ENCODE measurements at places on chromosomes 13 and 19.

- peak; percentile 58 for DNase-seq
Observed at GRCh38 chr19:49890349-49891311, 6.1 kb downstream of the IL4I1 start.

DNA sequence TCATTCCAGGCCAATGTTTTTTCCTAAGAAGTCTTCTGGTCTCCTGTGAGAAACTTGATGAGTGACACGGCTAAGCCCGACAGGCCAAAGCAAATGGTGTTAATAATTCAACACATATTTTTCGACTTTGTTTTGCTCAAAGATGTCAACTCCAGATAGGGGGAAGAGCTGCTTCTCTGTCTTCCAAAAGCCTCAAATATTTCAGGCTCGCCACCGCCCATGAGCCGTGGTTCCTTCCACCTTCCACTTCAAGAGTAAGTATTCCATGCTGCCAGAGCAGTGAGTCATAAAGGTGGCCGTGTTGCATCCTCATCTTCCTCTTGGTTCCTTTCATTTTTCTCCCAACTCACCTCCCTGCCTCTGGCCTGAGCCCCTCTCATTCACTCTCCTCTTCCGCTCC is 272.6 kb downstream of the EFNB2 start:
- DNase-seq: no peak

GRCh38 chr13:19266979-19267378 is 85.4 kb upstream of the TUBA3C start:
- no peak for DNase-seq

DNA sequence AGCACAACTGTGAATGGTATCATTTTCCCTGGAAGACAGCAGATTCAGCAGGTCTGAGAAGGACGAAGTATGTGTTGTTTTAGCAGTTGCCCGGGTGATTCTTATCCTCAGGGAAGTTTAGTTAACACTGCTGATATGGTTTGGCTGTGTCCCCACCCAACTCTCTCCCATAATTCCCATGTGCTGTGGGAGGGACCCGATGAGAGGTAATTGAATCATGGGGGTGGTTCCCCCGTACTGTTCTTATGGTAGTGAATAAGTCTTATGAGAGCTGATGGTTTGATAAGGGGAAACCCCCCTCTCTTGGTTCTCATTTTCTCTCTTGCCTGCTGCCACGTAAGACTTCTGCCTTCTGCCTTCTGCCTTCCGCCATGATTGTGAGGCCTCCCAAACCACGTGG is 81.0 kb upstream of the UBAC2 start:
- peak; percentile 68 for DNase-seq

GRCh38 chr13:43579321-43579720 is 207.5 kb downstream of the ENOX1 start:
- DNase-seq: no peak

DNA sequence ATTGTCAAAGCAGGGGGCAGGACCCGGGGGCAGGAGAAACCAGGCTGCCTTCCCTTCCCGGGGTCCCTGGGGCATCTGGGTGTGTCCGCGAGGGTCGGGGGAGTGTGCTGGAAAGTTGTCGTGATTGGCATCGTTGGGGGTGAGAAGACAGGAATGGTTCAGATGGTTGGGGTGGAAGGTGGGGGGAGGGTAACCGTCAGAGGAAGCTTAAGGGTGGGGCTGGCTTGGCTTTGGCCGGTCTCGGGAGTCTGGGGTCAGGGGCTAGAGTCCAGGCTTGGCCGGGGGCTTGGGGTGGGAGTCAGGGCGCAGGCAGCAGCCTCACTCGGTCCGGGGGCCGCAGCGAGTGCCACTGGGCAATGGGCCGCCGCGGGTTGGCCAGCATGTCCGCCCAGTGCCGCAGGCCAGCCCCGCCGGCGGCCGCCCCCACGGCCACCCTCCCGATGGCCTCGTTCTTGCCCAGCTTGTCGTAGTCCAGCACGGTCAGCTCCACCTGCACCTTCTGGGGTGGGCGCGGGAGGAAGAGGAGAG is 6.8 kb upstream of the DNAAF3 start:
- no peak for DNase-seq

DNA sequence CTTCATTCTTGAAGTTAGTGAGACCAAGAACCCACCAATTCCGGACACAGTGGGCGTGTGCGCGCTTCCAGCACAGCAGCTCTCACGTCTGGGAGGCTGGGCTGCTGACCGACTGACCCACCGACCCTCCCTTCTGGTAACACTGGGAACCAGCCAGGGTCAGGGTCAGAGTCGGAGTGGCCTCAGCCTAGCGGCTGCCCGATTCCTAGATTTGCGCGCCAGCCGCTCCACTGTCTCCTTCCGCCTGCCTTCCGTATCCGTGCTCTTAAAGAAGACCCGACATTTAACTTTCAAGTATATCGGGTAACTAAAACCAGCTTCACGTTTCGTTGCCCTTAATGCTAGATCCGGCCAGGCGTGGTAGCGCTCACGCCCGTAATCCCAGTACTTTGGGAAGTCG is 41.1 kb downstream of the SERP2 start:
- DNase-seq: no peak

- no peak for DNase-seq
Observed at GRCh38 chr19:17041976-17042375, 15.4 kb upstream of the CPAMD8 start.

DNA sequence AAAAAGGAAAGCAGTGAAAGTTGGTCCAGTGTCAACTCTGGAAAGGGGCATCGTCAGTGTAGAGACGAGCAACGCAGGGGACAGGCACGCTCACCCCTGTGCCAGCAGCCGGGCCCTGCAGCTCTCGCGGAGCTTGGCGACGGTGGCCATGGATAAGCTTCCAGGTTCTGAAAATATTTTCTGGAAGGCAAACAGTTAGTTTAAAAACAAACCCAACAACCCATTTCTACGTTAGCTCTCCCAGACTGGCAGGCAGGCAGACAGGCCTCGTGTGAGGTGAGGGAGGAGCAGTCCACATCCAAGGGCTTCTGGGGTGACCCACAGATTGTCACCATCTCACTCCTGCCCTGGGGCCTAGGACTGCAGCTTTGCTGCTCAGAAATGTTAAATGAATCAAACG is 27.4 kb downstream of the LAMP1 start:
- DNase-seq: no peak

GRCh38 chr19:10416380-10417257 is 3.7 kb upstream of the PDE4A start:
- DNase-seq: peak; percentile 91

DNA sequence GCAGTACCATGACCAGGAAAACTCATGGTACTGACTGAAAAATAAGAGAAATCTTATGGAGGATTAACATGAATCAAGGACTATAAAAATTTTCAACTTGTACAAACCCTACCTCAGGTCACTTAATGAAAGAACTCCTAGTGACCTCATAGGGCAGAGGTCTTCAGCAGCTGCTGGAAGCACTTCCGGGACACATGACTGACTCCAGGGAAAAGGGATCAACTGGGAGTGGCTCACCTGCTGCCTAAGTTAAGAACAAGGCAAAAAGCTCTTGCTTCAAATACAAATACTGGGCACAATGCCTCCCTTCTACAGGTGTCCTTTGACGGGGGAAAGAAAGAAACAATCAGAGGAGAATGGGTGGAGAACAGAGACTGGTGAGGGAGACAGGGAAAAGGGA is 18.6 kb downstream of the DOCK9 start:
- no peak for DNase-seq

- no peak for DNase-seq
Observed at GRCh38 chr13:113864273-113864890, 506 bp upstream of the GAS6 start.

GRCh38 chr19:5268801-5269200 is 71.8 kb downstream of the PTPRS start:
- DNase-seq: no peak

DNA sequence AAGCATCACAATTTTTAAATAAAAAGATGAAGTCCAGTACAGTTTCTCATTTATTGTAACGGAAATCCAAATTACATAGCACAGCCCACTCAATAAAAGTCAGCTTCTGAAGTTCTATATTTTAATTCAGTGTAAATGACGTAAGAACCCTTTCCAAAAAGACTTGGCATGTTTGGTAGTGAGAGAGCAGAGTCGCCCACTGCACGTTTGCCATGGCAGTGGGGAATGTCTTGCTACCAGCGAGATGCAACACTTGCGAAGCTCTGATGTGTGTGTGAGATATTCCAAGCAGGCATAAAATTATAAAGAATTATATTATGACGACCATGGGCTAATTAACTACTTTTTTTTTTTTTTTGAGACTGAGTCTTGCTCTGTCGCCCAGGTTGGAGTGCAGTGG is 190.1 kb downstream of the SLC7A1 start:
- no peak for DNase-seq

DNA sequence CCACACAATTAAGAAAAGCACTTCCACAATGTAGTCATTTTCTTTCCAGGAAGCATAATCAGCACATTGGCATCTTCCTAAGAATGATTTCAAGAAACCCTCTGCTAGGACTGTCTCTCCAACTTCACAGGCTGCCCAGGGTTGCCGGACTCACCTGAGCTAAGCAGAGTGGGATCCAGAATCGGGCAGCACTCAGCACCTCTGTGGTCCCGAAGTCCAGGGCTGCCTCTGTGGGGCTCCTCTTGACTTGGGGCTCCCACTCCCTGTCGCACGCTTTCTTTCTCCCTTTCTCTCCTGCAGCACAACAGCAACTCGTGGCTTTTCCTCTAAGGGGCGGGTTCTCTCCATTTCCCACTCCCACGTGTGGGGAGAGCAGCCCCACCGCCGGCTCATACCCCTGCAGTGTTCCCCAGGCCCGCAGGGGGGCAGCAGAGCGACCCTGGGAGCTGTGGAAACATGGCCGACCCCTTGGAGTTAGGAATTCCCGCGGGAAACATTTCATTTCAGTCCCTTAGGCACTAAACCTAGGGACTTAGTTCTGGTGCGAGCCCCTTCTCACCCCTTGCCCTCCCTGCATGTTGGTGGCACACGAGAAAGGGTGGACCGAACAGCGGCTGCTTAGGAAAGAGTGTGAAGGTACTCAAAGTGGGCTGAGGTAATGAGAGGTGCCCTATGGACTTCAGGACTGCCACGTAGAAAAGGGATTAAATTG is at the start of gene TMEM272:
Gene TMEM272, minus strand, starts transcription at position 316 of the 712 bp plus-strand sequence. CDS start 6,647 bp downstream, outside the sequence.
- peak; percentile 68 for DNase-seq

- no peak for DNase-seq
Observed at GRCh38 chr19:49574206-49574755, 6.1 kb downstream of the NOSIP start.

- no peak for DNase-seq
Observed at GRCh38 chr13:93577105-93577504, 350.5 kb downstream of the GPC6 start.

DNA sequence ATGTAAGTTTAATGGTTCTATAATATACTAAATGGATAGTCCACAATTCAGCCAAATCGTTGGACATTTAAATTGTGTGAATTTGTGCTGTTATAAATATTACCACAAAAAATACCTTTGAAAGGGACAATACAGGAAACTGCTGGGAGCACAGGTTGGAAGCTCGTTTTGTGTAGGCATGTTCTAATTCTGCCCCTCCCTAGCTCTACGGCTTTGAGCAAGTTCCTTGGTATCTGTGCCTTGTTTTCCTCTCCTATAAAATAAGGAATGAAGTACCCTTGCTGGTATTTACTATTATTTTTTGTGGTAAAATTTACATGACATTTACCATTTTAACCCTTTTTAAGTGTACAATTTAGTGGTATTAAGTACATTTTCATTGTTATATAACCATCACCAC is 102.6 kb upstream of the SLC7A1 start:
- no peak for DNase-seq

DNA sequence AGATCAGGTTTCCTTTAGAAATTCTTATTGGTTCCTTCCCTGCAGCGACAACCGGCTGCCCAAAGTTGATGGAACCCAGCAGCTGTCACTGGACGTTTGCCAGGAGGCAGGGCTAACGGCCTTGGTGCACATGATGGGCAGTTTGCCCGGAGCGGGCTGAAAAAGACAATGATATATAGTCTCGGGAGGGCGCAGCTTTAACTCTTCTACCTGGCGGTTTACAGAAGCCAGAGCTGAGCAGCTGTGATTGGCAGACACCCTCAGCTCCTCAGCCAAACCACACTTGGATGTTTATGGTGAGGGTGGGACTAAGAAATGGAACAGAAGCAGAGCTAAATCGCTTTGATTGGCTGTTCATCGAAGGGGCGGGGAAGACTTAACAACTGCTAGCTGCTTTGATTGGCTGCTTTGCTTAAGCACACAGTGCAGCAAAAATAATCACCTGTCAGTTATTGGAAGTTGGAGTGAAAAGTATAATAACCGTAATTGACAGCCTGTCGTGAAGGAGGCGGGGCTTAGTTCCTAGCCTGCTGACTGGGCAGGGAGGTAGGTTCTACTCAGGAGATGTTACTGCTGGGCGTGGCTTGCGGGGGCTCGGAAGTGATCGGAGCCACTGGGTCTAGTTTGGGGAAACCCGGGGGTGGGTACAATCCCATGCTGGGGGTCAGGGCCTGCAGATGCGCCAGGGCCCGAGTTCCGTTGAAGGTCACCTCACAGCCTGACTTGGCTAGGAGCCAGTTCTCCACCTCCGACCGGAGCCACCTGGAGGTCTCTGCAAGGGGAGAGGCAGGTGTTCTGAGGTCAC is 7.5 kb downstream of the EMP3 start:
- DNase-seq: peak; percentile 93

DNA sequence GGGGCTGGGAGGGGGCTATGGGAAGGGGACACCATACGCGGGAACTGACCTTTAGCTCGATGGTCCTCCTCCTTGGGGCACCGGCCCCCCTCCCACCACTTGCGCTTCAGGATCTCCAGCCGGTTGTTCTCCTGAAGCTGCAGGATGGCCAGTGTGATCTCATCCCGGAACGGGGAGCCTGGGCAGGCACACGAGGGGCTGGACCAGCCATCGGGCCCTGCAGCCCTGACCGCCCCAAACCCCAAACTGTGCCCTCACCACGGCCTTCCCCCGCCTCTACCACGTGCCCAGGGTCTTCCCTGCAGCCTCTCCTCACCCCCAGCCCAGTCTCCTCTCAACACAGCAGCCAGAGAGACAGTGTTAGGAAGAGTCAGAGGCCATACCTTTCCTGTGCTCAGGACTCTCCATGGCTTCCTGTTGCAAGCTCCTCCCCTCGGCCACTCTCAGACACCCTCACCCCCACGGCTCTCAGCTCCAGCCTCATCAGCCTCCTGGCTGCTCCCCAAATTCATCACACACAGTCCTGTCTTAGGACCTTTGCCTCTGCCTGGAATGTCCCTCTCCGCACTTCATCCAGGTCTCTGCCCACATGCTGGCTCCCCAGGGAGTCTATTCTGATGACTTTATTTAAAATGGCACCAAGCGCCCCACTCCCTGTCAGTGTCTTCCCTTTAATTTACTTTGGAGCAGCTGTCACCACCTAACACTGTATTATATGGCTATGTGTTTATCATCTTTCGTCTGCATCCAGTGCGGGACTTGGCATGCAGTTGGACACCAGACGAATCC is 9.7 kb upstream of the ATP1A3 start:
- DNase-seq: no peak

DNA sequence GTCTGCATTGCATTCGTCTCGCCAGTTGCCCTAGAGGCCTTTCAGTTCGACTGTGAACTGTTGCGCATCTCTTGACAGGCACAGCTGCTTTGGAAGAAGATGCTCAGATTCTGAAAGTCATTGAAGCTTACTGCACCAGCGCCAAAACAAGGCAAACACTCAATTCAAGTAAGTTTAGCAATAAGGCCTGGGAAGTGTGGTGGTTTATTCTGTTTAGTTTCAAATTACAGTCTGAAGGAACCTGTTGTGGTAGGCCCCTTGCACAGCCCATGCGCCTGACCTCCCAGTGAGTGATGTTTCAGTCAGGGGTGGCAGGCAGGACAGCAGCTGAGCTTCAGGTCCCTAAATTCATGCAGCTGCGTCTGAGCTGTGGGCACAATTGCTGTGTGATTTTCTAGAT is 32.2 kb upstream of the TEX29 start:
- DNase-seq: no peak

GRCh38 chr19:28292822-28293500 is 920.0 kb downstream of the UQCRFS1 start:
- DNase-seq: no peak

- DNase-seq: no peak
Observed at GRCh38 chr13:52892925-52893324, 44.5 kb upstream of the PCDH8 start.
